Activated CD4-positive, CD25-positive, alpha-beta regulatory T cell treated with anti-CD3 and anti-CD28 coated beads, Interleukin-2, amount 50 U/mL, for 16 hours (primary cell): ENCODE measurements at places on chromosomes 5 and 9.

GRCh38 chr5:3126639-3127038, 375.2 kb upstream of the IRX2 start:
- DNase-seq: no peak

GRCh38 chr5:61915646-61916045, 390.4 kb upstream of the KIF2A start:
- no peak for DNase-seq

GRCh38 chr9:85038824-85039608, 369.5 kb downstream of the NTRK2 start:
- no peak for DNase-seq

DNA sequence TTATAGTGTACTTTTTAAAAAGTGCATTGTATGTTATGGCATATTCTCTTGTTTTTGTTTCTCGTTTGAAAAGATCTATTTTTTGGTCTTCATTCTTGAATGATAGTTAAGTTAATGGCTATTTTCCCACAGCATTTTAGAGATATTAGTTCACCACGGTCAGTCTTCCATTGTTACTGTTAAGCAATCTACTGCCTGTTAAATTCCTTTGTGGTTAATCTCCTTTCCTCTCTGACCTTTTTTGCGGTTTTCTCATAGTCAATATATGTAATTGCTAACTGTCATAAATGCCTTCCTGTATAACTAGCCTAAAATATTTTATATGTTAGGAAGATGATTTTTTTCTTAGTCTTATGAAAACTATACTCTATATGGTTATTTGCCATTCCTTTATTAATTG, 250.8 kb upstream of the FBXL7 start:
- no peak for DNase-seq

DNA sequence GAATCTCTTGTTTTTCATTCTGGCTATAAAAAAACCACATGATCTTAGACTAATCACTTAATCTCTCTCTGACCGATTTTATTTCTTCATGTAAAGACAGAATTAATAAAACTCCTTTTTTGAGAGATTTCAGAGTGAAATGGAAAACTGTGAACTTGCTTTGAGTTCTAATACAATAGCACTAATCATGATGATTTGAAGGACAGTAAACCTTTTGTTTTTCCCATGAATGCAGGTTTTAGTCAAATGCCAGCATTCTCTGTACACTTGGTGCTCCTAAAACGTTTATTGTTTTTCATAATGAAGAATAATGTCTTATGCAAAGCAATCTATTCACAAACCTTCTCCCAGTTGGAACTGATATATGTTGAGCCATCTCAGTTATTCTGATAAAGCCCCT, 86.8 kb downstream of the SLC24A2 start:
- DNase-seq: no peak

DNA sequence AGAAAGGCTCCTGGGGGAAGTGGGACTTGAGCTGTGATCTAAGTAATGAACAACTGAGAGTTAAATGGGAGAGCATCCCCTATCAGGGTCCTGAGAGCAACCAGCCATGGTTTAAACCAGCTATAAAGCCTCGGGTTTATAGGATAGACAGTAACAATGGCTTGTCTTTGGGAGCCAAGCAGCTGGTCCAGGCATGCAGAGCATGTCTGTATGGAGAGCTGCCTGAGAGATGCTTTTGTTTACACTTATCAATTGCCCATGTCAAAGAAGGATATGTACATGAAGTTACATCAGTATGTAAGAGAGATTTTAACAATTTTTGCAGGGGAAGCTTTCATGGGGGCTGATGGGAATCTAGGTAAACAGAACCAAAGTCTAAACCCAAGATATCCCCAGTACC, 4.4 kb downstream of the TGFBI start:
- no peak for DNase-seq

GRCh38 chr5:10743951-10744350, 17.1 kb downstream of the DAP start:
- DNase-seq: no peak

DNA sequence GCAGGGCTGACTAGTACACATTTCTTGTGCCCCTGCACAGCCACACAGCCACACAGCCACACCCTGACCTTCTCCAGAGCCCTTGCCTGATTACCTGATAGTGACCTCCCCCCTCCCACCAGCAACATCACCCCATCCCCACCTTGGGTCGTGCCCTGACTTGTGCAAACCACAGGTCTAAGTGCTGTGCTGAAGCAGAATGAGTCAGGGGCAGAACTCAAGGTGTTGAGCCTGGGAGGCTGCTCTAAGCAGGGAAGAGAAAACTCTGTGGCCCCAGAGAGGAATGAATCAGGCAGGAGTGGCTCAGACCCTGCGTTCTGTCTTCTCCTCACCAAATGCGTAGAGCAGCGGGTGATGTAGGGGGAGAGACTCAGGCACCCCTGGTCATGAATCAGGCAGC, 24.3 kb upstream of the FAT2 start:
- DNase-seq: no peak

GRCh38 chr5:144485540-144485939, 314.9 kb downstream of the KCTD16 start:
- no peak for DNase-seq

DNA sequence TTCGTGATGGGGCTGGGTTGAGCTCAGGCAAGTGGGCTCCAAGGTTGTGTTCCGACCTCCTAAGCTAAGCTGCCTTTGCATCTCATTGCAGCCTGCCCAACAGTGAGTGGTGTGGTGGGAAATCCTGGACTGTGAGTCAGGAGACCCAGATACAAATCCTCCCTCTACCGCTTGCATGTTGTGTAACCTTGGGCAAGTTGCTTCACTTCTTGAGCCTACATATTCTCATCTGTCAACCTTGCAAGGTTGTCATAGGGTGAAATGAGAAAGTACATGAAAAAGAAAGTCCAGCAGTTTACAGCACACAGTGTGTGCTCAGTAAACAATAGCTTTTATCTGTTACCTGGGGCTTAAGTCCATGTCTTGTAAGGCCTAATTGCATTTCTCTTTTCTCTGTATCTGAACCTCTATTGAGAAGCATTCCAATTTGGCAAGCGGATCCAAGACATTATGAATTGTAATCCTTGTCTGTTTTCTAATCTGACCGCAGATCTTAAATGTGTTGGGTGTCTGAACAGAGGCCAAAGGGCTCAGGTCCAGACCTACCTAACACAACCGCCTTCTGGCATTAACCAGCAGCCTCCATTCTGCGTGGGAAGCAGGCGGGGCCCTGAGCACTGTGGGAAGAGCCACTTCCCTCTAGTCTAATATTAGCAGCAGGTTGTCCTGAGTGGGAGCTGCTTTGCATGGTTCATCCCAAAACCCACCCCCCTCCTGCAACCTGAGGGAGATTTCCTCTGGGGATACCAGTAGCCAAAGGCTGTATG, 1.8 kb upstream of the GALNT12 start:
- DNase-seq: no peak

DNA sequence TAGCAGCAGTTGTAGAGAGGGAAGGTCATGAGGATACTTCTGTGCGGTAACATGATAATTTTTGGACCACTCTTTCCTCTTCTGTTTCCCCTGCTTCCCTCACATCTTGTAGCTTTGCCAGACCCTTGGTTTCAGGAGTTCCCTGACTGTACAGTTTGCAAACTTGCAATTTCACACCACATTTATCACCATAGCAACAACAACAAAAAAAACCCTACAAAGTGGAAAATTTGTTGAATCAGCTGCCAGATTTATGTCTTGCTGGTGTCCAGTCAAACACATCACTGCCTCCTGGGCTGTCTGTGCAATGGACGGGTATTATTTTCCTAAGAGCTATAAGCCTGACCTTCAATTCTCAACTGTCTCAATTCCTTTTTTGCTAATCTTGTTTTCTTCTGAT, 751.6 kb downstream of the TLR4 start:
- DNase-seq: no peak

- DNase-seq: no peak
Observed at GRCh38 chr9:131627648-131628458, 82.5 kb downstream of the PRRT1B start.

DNA sequence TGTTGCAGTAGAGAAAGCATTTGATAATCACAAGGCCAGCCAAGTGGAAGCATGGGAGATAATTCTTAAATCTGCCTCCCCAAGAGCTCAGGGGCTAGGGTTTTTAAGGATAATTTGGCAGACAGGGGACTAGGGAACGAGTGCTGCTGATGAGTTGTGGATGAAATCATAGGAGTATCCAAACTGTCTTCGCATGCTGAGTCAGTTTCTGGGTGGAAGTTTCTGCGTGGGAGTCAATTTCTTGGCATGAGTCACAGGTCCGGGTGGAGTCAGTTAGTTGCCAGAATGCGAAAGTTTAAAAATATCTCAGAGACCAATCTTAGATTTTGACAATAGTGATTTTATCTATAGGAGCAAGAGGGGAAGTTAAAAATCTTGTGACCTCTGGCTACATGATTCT, 112.6 kb downstream of the TMC1 start:
- DNase-seq: no peak

DNA sequence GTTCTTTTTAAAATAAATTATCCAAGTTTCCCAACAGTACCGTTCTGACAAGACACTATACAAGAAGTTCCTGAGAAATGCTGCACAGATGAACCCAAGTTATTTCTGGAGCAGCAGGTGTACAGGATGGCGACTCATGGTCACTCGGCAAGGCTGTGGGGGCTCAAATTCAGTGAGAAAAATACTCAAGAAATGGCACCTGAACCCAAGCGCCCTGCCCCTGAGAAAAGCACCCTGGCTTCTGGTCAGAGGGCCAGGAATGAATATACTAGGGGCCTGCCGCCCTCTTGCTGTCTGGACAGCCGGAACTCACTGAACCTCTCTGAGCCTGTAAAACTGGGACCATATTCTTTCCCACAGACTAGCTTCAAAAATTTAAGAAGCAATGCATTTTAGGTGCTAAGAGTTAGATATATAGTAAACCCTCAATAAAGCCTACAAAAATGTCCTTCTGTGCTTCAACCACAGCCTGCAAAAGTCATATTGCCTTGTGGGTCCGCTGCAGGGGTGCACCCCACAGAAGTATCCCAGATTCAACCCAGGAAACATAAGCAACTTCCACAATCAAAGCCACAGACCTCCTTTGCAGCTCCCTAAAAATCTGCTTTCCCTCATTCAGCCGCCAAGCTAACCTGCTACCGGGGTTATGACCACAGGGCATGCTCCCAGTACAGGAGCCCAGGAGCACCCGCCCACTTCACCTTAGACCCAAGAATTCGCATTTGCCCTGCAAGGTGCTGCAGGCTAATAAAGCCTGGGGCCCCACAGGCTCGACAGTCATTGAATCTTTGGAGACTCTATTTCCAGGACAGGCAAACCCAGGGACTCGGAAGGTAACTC, 1.4 kb downstream of the RAPGEF1 start:
- DNase-seq: no peak

DNA sequence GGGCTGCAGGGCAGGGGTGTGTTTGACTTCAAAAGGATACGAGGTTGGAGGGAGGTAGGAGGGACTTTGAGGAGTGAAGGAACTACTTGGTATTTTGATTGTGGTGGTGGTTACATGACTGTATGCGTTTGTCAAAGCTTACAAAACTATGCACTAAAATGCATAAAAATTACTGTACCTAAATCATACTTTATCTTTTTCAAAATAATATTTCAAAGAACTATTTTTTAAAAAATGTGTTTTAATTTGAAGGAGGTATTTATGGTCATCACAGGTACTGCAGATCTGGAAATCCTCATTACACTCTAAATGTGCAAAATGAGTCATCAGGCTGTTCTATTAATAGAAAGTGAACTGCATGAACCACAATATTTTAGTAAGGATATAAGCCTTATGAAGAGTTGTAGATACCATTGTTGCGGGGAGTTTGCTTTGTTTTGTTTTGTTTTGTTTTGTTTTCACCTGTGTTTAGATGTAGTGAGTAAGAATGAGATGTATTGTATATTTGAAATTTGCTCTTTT, 116.9 kb downstream of the ARRDC3 start:
- no peak for DNase-seq

- no peak for DNase-seq
Observed at GRCh38 chr5:103245761-103246160, 12.8 kb upstream of the MACIR start.
